ENCODE measurements at places on chromosomes 3 and 15.

DNA sequence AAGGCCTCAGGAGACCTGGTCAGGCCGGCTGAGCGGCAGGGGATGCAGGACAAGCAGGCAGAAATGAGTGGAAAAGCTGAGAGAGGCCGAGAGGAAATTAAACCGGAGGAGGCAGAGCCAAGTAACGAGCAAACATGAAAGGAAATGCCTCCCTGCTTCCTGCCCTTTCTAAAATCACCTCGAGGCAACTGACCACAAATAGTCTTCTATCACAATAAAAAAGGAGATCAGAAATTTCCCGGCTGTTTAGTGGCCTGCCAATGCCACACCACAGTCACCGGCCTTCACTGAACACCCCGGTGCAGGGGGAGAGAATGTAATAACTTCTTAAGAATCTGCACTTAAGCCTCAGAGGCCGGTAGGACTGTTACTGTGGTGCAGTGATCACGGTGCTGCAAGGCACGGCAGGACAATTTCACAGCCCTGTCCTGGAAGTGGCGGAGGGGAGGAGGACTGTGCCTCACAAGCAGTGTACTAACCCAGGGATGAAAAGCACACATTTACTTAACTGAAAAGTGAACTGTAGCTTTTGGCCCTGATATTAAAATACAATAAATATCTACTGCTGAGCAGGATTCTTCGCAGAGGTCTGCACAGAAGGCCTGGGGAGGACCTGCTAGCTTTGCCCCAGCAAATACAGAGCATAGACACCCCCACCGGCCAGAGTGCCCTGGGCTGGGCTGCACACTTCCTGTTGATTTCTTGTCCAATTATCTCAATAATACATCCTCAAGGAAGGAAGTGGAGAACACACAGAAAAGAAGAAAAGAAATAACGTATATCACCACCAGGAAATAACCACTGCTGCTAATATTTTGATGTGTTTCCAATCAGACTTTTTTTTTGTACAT lies 183.5 kb upstream of the NSMCE3 start:
- no peak for DNase-seq

DNA sequence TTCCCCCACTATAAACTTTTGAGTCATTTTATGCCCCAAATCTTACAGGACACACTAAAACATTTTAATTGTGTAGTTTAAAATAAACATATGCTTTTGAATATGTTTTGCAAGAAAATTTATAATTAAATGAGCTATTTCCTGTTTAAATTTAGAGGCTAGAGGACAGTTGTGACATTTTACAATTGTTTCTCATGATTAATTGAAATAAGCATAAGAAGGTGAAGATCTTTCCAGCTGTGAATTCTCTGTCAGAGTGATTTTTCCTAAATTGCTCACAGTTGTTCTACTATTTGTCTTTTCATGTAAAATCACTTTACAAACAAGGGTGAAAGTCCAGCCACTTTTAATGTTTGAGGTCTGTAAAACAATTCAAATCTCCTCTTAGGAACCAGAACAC lies 892.3 kb downstream of the CADM2 start:
- no peak for DNase-seq

GRCh38 chr3:129688271-129688895 lies 81.9 kb upstream of the PLXND1 start:
- peak; percentile 91 for DNase-seq

- no peak for DNase-seq
Observed at GRCh38 chr3:15591928-15592327, 9.4 kb downstream of the HACL1 start.

GRCh38 chr15:87850916-87851315 lies 405.6 kb downstream of the NTRK3 start:
- no peak for DNase-seq

DNA sequence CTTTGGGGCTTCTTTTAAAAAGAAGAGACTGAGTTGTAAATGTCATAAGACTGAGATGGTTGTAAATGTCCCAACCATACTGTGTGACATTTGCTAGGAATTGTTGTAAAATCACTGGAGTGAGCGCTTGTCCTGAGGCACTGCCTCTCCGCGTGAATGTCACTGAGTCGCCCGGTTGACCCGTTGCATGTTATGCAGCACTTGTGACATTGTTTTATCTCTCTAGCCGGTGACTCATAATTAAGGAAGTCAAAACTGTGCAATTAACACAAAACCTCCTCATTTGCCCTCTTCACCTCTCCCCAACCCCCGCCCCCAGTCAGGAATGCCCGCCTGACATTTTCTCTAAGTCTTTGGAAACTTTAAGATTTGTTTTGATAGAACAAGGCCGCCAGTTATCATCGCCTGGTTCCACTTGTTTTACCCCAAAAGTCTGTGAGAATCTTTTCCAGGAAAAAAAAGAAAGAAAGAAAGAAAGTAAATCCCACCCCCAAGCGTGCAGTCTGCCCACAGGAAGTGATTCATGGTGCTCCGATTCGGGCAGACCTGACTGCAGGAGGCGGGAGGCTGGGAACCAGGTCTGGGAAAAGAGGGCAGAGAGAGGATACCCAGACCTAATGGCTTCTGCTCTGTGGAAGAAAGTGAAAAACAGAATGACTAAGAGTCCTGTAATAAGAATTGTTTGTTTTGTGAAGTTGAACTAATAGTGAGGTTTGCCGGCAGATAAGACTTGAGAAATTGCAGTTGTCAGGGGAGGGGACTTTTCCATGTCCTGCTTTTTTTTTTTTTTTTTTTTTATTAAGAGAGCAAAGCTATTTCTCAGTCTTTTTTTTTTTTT lies 84.8 kb downstream of the SMAD3 start:
- DNase-seq: peak; percentile 87

DNA sequence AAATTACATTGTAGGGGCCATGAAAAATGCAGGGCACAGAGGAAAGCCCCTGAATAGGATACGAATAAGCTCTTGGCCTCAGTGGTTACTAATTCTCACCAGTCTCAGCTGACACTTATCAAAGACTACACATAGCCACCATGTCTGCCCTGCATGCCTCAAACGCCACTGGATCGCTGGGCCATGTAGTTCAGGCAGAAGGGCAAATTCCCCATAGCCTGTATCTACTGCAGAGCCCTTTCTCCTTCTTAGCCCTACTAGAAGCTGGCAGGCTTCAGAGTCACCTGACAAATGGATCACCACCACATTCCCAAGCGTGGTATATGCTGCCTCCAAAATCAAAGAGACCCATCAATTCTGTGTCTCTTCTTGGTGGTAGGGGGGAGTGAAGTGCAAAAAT lies 177.4 kb downstream of the MINAR1 start:
- no peak for DNase-seq

DNA sequence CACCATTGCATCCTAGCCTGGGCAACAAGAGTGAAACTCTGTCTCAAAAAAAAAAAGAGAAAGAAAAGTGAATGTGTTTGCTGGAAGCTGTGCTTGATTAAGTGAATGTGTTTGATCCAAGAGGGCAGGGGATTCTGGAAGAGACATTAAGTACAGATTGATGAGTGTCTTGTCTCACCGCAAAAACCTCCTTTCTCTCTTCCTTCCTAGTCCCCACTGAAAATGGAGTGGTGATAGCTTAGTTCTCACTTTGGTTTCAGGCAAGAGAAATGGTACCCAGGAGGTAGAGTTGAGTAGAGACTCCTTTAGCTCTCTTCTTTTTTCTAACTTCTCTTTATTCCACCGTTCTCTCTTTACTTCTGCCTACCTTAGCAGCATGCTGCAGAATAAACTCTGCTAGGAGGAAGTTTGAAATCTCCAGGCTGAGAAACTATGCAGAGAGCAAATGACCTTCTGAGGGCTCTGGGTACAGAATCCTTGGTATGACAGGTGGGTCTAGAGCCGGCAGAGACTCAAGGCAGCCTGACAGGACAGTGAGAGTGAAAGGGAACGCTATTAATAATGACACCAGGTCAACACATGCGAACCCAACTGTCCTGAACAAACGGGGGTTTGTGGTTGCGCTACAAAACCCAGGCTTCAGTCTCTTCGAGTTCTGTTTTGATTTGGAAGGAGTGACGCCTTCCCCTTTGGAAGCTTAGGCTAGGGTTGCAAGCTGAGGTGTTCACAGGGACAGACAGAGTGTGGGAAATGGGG lies 74.9 kb downstream of the SMAD3 start:
- no peak for DNase-seq

DNA sequence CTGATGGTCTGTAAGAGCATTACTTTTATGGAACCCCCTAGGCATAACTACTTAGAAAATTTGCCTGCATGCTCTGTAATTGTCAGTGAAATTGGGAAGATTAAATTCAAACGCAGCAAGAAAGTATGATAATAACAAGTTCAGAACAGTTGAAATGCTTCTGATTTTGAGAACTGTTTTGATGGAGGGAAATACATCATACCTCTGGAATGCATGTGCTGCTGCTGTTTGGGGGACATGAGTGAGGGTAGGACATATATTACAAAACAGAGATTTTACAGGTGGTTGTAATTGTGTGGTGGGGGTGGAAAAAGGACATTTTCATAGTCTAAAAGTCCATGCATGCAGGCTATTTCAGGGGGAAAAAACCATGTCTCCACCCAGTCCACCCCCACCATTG lies 135.0 kb upstream of the DPH6 start:
- no peak for DNase-seq

GRCh38 chr3:66371432-66371831 lies 129.4 kb downstream of the LRIG1 start:
- no peak for DNase-seq

GRCh38 chr15:40953713-40954074 lies 423 bp downstream of the CHAC1 start:
- no peak for DNase-seq

- no peak for DNase-seq
Observed at GRCh38 chr3:60555686-60556354, 695.4 kb downstream of the FHIT start.

GRCh38 chr3:65052101-65052500 lies 364.3 kb upstream of the ADAMTS9 start:
- DNase-seq: no peak

GRCh38 chr15:89356634-89357298 lies 22.1 kb upstream of the POLG start:
- DNase-seq: no peak

GRCh38 chr15:73751511-73751898 lies 1.6 kb downstream of the INSYN1 start:
- DNase-seq: no peak

DNA sequence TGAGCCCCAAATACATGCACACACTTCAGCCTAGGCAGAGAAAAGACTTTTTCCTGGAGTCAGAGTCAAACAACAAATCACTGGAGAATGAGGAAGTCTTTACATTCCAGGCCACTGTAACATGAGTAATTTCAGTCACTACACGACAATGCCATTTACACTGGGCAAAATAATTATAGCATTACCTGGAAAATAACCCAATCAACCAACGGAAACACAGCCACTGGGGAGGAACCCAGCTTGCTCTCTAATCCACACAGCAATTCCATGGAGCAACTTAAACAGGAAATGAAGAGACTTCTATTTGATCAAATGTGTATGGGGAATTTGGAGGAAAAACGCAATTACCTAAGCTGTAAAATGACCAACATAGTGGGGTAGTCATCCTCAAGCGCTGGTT lies 15.2 kb downstream of the FSTL1 start:
- DNase-seq: peak; percentile 45

- DNase-seq: peak; percentile 24
Observed at GRCh38 chr3:134846911-134847317, 51.9 kb downstream of the EPHB1 start.

GRCh38 chr15:101198800-101199199 lies 53.0 kb downstream of the CHSY1 start:
- no peak for DNase-seq

- no peak for DNase-seq
Observed at GRCh38 chr15:59406446-59406845, 31.5 kb upstream of the FAM81A start.

DNA sequence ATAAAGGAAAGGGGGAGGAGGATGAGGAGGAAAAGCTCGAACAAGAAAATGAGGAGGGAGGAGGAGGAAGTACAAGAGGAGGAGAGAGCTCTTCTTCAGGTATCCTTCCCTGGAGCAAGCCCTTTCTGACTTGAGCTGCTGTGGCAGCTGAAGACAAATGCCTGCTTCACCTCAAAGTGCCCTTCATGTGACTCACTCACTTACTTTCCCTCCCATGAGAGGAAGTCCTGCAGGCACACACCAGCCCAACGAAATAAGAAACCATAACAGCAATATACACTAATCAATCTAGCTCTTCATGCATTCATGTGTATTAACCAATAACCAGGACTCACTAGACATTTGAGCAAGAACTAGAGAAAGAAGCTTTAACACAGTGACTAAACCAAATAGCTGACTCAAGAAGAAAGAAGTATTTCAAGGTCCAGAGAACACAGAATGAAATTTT lies 251.9 kb downstream of the IGSF11 start:
- no peak for DNase-seq

DNA sequence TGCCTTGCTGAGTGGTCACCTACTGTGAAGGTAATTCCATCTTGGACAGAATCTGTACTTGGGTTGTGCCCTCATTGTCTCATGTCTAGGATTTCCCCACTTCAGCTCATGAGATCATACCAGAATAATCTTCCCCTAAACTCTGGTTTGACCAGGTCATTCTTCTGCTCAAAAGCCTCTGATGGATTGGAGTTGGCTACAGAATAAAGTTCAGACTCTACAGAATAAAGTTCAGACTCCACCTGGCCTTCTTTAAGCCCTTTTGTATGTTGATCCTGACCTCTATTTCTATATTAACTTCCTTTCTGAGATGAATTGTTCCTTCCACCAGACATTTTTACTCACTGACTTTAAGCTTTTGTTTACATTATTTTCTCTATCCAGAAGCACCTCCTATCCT lies 6.4 kb upstream of the GLCE start:
- DNase-seq: no peak

- peak; percentile 88 for DNase-seq
Observed at GRCh38 chr3:194070634-194071409, 65.1 kb upstream of the HES1 start.

DNA sequence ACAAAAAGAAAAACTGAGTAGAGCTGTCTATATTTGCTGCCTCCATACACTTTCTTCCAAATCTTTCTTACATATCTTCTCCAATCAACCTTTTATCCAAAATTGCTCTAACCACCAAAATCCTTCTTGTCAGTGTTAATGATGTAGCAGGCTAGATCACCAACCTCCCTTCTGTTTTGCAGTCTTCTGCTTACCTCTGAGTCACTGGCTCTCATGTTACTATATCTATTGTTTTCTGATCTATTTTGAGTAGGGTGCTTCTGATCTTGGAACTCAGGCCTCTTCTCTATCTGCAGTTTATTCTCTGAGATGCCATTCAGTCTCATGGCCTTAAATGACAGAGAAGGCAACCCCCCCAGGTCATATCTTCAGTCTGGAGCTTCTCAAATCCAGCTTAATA lies 26.3 kb upstream of the AADAC start:
- no peak for DNase-seq

GRCh38 chr3:179304605-179305004 lies 18.2 kb upstream of the ZNF639 start:
- DNase-seq: peak; percentile 8

- DNase-seq: no peak
Observed at GRCh38 chr15:63022181-63022580, 20.4 kb upstream of the TPM1 start.

All from umbilical cord (tissue), 2 donors.